Calu3 (cell line): ENCODE measurements at places on chromosomes 3 and 15. TPM values are rescaled to one million over a fixed set of nuclear protein-coding genes. Genes with fewer than 3 reads are reported as not detected.
A peak's percentile ranks its signal among the peaks of the same experiment; 100 is the strongest.

DNA sequence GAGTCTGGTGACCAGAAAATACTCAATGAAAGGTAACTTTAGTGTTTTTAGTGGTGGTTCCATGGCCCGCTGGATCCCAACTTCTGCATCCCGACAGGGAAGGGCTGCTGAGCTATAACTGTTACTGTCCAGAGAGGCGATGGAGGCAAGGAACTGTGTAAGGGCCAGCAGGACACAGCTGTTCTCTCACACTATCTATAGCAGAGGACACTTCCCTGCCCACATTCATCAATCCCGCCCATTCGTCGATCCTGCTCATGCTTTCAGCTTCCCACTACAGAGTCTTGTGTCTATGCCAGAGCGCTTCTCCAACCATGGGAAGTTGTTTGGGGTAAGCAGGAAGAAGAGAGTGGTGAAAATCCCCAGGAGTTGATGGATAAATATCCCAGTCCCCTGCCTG lies 8.4 kb downstream of the COLQ start:
- H3K4me1 ChIP-seq, result no peaks in the 10 kb centered on the region
- no peak for DNase-seq
- H3K27me3 ChIP-seq, result peaks cover 25% of the 10 kb centered on the region
- H3K4me3 ChIP-seq, result no peak overlapping the region

- H3K4me1 ChIP-seq, result no peaks in the 10 kb centered on the region
- no peak overlapping the region for H3K27ac ChIP-seq
- no peak overlapping the region for H3K4me3 ChIP-seq
These were observed 103.4 kb downstream of the SEC22A start for GRCh38 chr3:123305192-123305591.

GRCh38 chr3:23867400-23867799 lies 49.4 kb downstream of the NKIRAS1 start:
- no peak overlapping the region for H3K27ac ChIP-seq
- peaks cover 11% of the 10 kb centered on the region for H3K4me1 ChIP-seq
- no peaks in the 10 kb centered on the region for H3K27me3 ChIP-seq

- no peaks in the 10 kb centered on the region for H3K27me3 ChIP-seq
- H3K4me1 ChIP-seq, result no peaks in the 10 kb centered on the region
- no peak overlapping the region for H3K4me3 ChIP-seq
- no peak for DNase-seq
These were observed 228.9 kb downstream of the FEZF2 start for GRCh38 chr3:62144482-62144881.

DNA sequence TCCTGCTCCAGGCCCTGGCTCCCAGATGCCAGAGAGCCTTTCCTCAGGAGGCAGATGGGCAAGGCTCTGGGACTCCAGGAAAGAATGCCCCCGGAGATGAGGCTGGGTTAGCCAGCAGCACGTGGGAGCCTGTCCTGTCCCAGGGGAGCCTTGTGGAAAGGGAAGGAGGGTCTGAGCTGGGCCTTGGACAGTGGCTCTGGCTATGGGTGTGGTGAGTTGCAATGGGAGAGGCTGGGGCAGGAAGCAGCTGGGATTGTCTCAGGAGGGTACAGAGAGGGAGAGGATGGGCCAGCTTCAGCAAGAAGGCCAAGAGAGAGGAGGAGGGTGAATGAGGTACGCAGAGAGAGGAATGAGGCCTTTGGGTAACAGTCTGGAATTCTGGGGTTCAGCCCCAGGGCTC lies 17.4 kb upstream of the CACNA2D2 start:
- H3K27me3 ChIP-seq, result peaks cover 96% of the 10 kb centered on the region
- no peak overlapping the region for H3K4me3 ChIP-seq
- H3K4me1 ChIP-seq, result no peaks in the 10 kb centered on the region
- no peak overlapping the region for H3K27ac ChIP-seq
- DNase-seq, result no peak

- H3K36me3 ChIP-seq, result no peaks in the 10 kb centered on the region
- H3K27ac ChIP-seq, result no peak overlapping the region
- no peaks in the 10 kb centered on the region for H3K27me3 ChIP-seq
- H3K4me1 ChIP-seq, result no peaks in the 10 kb centered on the region
- no peak overlapping the region for H3K4me3 ChIP-seq
- no peak for DNase-seq
These were observed 1237.5 kb downstream of the ZPLD1 start for GRCh38 chr3:103672346-103672745.

DNA sequence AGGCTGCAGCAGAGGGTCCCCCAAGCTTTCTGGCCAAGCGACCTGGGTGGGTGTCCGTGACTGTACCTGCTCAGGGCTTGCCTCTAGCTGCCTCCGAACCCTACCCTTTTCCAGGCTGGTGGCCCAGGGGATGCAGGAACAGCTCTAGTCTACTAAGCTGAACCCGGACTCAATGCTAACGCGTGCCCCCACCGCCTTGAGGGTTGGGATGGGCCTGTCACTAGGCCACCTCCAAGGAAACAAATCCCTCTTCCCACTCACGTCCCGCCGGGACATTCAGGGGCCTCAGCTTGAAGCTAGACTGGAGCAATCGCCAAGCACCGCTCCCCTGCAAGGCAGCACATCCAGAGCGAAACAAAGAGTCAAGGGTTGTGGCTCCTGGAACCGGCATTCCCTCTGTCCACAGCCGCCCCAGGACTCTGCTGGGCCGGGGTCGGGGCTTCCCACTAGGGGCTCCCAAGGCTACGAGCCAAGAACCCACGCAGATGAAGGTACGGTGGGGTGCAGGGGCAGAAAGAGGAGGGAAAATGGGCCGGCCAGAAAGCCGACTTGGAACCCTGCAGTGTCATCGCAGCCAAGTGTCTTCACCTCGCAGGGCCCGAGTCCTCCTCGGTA lies 2.9 kb downstream of the FBXL22 start:
- peak; percentile 29 for DNase-seq
- peaks cover 21% of the 10 kb centered on the region for H3K4me1 ChIP-seq
- H3K27ac ChIP-seq, result peak overlapping the region; percentile 64
- peaks cover 40% of the 10 kb centered on the region for H3K36me3 ChIP-seq
- H3K27me3 ChIP-seq, result no peaks in the 10 kb centered on the region

DNA sequence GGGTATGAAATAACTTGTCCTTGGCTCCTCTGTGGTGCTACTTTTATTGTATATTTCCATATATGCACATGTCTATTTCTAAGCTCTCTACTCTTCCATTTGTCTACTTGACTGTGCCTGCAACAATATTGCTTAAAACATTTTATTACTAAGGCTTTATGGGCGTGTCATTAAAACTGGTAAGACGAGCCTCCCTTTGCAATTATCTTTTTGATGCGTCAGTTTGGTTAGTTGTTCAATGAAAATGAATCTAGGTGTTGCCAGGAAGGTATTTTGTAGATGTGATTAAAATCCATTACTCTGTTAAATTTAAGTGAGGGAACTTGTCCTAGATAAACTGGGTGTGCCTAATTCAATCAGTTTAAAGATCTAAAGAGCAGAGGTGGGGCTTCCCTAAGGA lies 12.9 kb upstream of the TRA2B start:
- no peaks in the 10 kb centered on the region for H3K36me3 ChIP-seq
- no peak for DNase-seq
- H3K27ac ChIP-seq, result no peak overlapping the region
- H3K27me3 ChIP-seq, result no peaks in the 10 kb centered on the region
- no peaks in the 10 kb centered on the region for H3K4me1 ChIP-seq

Gene MEGF11
- 0.09 and 0.15 TPM in 2 replicates for total RNA-seq

Gene PTPN9
- 30.8 and 31.1 TPM in 2 replicates for total RNA-seq

Gene PAQR5
- 1.8 and 2.5 TPM in 2 replicates for total RNA-seq
